ENCODE measurements at places on chromosomes 7 and 10.

DNA sequence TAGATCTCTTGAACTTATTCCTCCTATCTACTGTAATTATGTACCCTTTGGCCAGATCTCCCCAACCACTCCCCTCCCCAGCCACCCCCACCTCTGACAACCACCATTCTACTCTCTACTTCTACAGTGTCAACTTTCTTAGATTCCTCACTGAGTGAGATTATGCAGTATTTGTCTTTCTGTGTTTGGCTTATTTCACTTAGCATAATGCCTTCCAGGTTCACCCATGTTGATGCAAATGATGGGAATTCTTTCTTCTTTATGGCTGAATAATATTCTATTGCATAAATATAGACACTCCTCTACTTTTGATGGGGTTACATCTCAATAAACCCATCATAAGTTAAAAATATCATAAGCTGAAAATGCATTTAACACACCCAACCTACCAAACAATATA, 21.3 kb upstream of the HNRNPH3 start:
- no peak for DNase-seq

DNA sequence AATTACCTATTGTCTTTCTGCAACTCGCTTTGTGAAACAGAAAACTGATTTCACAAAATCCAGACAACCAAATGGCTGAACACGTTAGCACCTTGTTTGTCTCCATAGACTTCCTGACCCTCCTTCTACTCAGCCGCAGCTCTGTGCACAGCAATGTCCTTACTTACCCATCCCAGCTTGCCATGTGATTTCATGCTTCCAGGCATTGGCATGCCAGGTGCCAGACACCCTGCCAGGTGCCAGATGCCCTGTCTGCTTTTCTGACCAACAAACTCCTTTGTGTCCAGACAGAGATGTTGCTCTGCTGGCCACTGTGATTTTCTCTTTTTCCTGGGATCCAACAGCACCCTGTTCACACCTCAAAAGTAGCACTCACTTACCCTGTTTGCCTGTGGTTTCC, 16.1 kb upstream of the FAM170B start:
- no peak for DNase-seq

GRCh38 chr7:150003304-150003810, 129.6 kb downstream of the ATP6V0E2 start:
- DNase-seq: no peak

GRCh38 chr10:27019827-27020226, 80.5 kb downstream of the ANKRD26 start:
- no peak for DNase-seq

GRCh38 chr10:12130237-12130872, 878 bp downstream of the SEC61A2 start:
- DNase-seq: peak; percentile 57

DNA sequence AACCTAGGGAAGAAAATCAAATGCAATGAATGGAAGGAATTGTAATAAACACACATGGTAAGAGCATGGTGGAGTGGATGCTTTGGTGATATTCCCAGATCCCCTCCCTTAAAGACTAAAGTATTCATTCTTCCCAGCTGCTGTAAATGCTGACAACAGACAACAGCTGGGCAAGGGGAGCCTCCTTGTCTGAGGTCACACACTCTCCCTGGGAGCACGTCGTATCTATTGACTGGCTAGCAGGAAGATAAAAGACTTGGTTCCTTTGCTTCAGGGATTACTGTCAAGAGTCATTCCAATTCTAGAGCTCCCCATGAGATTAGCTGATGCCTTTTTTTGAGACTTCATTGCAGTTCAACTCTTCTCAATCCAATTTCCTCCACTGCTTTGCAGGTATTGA, 443.5 kb upstream of the ETV1 start:
- no peak for DNase-seq

DNA sequence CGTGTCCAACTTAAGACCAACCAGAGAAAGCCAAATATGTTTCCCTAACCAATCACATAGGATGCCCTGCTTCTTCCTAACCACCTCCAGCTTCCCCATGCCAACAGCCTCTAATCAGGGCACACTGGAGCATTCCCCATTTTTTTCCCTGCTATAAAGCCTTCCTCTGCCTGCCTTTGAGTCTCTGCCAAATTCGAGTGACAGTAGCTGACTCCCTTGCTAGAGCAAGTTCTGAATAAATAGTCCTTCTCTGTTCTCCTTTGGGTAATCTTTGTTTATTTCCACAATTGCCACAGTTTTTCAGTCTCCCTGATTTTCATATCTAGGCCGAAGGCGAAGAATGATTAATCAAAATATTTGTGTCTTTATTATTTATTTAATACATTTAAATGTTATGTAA, 96.7 kb downstream of the ANLN start:
- DNase-seq: no peak

GRCh38 chr10:68067029-68067428, 8.1 kb downstream of the HERC4 start:
- DNase-seq: no peak

DNA sequence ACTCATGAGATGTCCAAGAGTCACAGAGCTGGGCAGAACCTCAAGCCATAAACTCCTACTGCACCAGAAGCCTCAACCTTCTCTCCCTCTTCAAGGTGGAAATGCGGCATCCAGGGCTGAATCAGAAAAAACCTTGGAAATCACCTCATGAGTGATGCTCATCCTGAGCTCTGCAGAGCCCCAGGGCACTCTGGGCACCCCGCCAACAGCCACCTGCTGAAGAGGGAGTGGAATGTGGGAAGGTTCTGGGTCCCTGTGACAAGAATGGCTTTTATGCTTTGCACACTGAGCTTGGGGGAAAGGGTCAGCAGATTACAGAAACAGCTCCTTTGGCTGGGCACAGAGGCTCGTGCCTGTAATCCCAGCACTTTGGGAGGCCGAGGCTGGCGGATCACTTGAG, 18.8 kb downstream of the NUDT1 start:
- DNase-seq: no peak

- DNase-seq: no peak
Observed at GRCh38 chr10:29922892-29923291, 136.5 kb downstream of the JCAD start.

DNA sequence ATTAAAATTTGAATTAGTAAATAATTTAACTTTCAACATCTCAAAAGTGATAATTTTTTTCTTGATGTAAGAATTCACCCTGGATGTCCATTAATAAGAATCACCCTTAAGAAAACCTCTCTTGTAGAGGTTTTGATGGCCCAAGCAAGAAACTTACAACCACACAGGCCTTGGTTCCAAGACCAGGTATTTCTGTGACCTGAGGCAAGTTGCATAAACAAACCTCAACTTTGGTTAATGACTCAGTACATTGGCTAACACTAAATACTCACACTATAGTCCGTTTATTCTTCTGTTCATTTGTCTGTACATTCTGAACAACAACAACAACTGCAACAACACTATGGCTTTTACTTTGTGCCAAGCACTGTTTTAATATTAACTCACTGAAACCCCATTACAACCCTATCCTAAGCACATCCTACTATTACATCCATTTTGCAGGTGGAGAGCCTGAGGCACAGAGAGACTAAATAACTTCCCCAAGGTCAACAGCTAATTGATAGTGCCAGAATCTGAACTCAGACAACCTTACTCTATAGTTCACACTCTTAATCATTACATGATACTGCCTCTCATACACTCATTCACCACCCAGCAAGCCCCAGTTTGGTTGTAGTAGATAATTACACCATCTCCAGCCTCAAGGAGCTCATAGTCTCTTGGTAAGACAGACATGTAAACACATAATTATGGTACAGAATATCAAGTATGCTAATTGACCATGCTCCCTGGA, 6.6 kb downstream of the ANK3 start:
- no peak for DNase-seq

DNA sequence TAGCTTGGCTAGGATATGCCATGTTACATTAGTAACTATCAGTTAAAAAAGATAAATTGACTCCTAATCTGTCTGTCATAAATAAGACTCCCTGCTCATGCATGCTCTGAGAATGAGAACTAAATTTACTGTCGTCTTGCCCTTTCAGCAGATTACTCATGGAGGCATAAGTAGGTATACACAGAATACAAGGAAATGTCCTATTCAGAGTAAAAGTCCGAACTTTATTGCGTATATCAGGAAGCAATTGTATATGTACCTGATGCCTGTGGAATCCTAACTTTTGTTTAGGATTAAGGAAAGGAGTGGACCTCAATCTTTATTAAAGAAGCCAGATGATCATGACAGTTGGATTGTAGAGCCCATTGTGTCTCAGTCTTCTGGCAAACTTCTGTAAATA, 118.6 kb downstream of the THSD7A start:
- no peak for DNase-seq

DNA sequence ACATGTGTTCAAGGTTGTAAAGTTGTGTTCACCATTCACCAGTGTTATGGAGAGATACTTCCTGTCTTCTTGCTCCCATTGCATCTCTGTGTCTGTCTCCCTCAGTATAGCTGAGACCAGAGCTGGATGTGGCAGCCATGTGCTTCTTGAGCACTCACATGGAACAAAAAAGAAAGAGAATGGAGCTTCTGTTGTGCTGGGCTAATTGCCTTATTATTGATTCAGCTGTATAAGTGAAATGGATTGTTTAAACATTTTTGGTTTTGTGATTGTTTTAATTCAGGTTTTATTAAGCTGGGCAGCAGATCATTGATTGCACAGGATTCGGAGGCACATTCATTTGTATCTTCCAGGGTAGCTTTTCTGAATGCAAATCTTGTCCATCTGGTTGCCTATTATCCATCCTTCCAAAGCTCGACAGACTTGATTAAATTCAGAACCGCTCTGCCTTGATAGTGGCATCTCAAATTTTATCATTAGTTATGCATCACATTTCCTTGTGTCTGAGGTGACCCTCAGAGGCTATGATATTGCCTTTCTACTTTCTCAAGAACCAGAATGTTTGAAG, 119.9 kb downstream of the CCNY start:
- DNase-seq: no peak

DNA sequence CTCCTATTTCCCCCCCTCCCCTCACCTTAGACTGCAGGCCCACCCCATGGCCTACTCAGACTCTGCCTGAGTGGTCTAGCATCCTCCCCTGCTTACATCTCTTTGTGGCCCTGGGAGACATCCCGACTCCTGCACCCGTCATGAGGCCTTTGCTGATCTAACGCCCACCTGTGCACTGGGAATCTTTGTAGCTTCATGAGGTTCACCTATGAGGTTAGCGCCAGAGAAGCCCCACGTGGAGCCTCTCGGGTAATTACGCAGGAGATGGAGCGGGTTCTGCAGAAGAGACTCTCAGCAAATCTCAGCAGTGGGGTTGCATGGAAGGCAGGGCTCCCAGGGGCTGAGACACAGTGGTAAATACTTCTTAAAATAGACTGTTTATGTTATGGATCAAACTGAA, 43.5 kb upstream of the HSPA12A start:
- no peak for DNase-seq

DNA sequence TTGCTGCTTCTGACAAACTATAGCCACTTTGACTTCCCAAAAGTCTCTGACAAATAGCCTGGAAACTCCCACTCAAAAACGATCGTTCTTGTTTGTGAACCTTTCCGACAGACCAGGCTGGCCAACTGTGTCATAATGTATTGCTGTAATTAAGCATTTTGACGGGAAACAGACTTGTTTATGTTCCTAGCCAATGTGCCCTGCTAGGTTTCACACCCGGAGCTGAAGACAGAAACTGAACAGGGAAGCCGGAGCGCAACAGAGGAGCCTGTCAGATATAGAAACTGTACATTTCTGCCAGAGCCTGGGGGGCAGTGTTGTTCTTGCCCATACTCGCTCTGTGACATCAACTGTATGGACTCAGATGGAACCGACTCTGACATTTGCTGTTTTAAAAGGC, 55.3 kb upstream of the C7orf33 start:
- DNase-seq: no peak

DNA sequence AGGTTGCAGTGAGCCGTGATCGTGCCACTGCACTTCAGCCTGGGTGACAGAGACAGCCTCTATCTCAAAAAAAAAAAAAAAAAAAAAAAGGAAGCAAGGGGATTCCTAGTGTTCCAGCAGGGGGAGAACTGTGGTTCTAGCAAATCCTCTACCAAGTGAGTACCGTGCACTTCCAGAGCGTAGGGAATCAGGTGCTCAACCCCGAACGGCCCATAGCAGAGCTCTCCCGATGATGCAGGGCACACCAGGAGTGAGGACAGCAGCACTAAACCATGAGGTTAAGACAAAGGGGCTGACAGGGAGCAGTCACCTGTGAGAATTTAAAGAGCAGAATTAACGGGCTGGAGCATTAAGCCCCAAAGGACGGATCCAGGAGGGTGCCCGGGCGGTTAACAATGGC, 173.6 kb downstream of the PTPRN2 start:
- DNase-seq: no peak

- DNase-seq: peak; percentile 6
Observed at GRCh38 chr7:50092579-50093491, at the start of gene ZPBP. ZPBP (minus strand) TSS chr7:50093246; CDS start chr7:50093194, 52 bp downstream.

DNA sequence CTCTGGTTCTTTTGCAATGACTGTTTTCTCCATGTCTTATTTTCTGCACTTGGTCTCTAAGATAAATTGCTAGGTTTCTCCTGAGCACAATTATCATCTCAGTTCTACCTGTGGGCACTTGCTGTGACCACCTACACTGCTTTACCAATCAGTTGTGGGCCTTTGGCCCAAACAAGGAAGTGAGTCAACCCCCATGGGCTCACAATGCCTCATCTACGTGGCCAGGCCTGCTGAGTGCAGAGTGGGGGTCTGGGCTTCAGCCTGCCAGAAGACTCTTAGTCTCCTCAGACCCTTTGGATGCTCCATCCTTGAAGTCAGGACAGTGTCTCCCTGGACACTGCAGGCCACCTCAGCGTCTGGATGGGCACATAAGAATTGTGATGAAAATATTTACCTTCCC, 20.3 kb downstream of the SCART1 start:
- DNase-seq: no peak

DNA sequence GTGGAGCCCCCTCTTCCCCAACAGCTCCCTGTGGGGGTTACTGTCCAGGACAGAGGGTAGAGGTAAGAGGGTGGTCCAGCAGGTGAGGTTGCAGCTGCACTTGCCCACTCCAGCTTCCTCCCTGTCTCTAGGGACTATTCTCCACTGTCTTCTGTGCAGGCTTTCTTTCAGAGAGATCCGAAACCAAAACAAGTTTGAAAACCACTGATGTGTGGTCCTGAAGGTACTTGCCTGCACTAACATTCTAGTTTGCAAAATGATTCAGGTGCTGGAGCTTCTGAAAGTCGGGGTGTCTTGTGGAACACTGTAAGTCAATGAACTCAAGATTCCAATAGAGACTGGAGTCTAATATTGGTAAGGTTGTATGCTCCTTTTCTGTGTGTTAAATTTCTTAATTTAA, 63.1 kb downstream of the BLNK start:
- DNase-seq: no peak

DNA sequence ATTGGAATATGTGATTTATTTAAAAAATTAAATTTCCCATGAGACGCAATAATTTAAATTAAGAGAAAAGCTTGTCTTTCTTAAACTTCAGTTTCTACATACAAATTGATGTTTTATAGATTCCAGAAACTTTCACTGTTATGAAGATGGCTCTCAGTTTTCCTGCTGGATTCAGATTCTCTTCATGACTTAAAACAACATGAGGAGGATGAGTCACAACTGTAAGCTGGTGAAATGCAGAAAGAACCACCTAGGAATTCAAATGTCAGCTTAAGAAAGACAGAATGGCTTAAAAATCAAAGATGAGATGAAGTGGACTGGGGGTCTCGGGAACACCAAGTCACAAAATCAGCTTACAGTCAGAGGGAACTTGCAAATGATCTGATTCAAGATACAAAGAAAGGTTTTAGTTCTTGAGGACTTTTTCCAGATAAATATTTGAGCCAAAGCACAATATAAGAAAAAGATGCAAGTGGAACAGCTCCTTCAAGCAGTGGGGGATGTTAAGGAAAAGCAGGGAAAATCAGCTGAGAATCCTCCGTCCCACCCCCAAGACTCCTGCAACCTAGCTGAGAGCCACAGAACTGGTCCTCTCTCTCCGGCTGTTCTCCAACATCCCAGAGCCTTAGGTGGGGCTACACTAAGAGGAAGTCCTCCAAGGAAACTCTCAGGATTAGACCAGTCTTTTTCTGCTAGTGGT, 279.8 kb downstream of the KCNMA1 start:
- peak; percentile 58 for DNase-seq

Data from fibroblast of the conjunctiva (primary cell).